Spinal cord (tissue), 10 donors: ENCODE measurements at places on chromosomes 2 and 18.
A peak's percentile ranks its signal among the peaks of the same experiment; 100 is the strongest.

GRCh38 chr18:51029378-51029693 is 677 bp upstream of the SMAD4 start:
- DNase-seq, result no peak

- DNase-seq, result no peak
Measured at GRCh38 chr2:117875786-117876185, 61.3 kb downstream of the DDX18 start.

DNA sequence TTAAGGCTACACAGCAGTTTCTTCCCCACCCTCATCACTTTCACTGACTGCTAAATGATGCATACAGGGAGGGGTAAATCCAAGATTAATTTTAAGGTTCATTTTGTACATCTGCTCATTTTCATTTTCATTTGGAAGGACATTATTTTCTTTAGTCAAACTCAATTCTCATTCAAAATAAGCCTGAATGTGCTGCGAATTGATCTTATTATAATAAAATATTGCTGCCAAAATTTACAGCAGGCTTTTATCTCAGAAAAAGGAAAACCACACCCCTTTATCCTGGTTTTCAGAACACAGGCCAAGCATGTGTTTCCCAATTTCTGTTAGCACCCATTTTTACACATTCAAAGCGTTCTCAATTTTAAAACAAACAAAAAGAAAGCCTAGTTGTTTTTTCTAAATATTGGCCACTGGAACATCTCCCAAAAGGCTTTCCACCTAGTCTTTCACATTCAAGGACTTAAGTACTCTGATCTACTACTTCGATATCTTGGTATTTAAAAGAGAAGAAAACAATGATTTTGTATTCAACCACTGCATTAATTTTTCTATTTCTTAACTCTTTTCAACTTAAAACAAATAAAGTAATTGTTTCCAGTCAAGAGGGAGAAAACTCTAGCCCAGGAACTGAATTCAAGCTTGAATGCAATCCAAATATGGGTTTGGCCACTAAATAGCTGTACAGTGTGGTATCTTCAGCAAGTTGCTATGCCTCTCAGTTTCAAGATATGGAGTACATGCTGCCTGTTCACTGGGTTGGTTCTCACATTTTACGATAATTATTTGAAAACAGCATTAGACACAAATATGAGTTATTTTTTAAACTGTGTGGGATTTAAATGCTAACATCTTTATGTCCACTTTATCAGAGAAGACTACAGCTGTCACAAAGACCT is 52.5 kb downstream of the CDH2 start:
- no peak for DNase-seq

- no peak for DNase-seq
Measured at GRCh38 chr2:188495969-188496431, 204.3 kb downstream of the GULP1 start.

DNA sequence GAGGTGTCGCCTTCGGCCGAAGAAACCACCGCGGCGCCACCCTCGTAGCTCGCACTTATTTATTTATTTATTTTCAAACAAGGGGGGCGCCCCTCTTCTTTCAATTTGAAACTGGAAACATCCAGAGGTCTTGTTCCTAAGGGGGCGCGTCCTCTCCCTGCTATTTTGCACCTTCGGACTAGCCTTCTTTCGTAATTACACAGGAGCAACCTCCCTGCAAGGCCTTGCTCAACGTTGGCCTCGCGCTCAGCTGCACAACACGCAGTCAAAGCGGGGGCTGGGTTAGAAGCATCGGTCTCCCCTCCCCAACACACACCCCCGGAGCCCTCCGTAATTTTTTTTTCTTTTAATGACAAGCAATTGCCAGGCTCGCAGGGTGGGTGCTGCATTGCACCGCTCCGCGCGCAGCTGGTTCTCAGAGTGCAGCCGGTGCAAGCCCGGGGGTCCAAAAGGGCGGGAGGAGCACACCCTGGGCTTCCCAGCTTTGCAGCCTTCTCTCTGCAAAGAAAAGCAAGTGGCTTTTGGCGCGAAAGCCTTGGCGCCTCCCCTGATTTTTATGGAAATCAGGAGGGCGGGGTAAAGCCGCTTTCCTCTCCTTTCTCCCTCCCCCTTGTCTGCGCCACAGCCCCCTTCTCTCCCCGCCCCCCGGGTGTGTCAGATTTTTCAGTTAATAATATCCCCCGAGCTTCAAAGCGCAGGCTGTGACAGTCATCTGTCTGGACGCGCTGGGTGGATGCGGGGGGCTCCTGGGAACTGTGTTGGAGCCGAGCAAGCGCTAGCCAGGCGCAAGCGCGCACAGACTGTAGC is at the start of gene MYCN:
MYCN (plus strand) TSS at position 697 of the 807 bp plus-strand sequence. CDS start 1,515 bp downstream, outside the sequence.
- peak; percentile 87 for DNase-seq

- no peak for DNase-seq
Measured at GRCh38 chr2:71510196-71510807, 56.9 kb downstream of the DYSF start.

DNA sequence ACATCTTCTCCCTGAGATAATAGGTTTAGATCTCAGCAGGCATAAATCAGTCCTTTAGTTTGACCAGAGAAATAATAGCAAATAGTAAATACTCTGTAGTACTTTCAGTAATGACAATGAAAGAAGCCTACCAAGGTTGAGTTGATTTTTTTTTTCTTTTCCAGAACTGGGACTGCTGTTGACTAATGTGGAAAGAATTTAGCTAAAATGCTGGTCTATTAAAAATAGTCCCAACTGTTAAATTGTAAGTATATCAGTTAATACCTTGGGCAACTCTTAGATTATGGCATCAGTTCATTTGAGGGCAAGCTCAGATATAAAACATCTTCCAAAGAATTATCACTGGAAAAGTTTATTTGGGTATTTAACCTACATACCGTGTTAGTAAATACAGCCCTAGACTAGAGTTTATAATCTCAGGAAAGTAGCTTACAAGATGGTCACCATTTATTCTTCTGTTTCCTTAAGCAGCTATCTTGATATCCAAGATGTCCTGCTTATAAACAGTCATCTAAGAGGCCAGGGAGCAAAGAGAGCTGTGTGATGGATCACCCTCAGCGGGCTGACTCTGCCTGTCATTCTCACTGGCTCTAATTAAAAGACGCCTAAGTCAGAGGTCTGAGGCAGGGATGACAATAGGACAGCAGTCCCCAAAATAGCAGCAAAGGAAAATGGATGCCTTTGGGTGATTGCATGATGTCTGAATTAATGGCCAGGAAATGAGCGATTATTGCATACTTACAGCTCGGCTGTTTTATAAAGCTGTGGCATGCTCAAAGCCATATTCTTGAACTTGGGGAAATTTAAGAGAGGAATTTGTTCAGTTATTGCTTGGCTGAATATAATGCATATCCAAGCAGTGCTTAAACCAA is 121.3 kb downstream of the MTX2 start:
- no peak for DNase-seq

DNA sequence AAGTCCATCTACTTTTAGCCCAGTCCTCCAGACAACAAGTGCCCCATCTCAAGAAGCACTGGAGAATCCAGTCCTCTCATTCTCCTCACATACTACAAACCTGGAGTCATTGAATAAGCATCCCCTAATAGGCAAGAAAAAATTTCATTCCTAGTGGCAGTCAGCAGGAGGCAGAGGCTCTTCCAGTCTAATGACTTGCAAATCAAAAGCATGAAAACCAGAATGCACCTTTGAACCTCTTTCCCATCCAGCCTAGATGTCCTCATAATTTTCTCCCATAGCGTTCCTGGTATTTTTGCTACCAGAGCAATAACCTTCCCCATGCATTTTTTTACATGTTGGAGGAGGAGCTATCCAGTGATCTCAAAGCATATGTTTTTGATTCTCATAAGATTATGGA is 252.6 kb downstream of the TTC32 start:
- no peak for DNase-seq

GRCh38 chr2:8477552-8478470 is 204.0 kb upstream of the ID2 start:
- no peak for DNase-seq

DNA sequence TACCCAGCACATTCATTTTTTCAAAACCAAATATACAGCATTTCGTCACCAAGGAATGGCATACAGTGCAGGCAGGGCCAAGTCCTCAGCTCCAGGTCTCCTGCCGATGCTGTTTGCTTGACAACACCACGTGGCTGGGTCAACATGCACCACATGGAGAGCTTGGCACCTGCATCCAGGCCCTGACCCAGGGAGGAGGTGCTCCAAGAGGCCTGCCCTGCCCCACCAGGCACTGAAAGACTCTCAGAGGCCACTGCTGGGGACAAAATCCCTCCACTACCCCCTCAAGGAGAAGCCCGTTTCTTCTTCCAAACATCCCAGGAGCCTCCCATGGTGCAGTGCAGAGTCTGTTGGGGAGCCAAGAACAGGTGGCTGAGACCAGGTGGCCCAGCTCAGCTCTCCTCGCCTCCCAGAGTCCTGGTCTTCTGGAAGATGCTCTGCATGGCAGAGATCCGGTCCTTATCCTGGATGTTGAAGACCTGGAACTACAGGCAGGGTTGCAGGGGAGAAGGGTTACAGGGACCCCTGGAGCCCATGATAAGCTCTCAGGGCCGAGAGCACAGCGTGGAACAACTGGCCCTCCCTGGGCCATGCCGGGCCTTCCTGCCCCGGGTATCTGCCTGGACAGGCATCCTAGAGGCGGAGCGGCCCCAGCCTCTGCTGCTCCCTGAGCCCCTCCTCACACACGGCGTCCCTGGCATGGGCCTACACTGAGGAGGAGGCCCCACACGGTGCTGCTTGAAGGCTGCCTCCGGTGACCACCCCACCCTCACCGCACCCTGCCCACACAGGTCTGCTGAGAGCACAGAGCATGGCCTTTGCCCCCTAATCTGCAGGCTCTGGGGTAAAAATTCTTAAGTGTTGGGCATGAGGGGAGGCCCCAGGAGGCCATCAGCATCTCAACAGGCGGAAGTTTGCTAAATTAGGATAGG is 9.0 kb downstream of the MAB21L4 start:
- no peak for DNase-seq

- DNase-seq, result peak; percentile 85
Measured at GRCh38 chr18:45024357-45025088, 343.8 kb downstream of the SETBP1 start.

DNA sequence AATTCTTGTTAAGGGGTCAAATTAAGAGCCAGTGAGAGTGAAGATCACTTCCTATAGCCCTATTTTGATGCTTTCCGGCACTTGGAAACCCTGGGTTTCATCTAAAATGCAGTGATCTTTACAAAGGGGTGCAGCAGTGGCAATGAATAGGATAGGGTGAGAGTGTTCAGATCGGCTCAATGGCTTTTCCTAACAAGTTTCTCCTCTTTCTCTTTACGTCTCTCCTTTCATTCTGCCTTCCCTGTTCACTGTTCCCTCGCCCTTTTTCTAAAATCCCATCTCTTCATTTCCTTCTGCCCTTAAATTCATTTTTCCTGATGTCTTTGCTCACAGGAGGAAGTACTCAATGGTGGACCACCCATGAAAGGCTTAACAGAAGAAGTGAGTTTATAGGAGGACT is 86.0 kb downstream of the CTIF start:
- DNase-seq, result no peak

DNA sequence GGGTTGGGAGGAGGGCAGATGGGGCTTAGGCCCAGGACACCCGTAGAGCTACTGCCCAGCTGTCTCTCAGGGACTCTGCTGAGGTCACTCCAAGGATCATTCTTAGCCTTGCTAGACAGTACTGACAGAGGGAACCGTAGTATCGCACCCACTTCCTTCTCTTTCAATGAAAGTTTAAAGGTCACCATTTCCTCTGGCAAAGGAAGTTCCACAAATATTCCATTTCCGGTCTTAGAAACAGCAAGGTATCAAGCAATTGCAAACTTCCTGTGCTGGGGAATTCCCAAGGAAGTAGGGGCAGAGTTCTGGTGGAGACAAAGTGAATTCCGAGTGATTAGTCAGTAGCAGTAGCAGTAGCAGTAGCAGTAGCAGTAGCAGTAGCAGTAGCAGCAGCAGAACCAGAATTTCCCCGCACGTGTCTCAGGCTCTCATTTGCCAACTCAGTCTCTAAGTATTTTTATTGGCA is 24.7 kb downstream of the IL1B start:
- no peak for DNase-seq

- no peak for DNase-seq
Measured at GRCh38 chr2:75751360-75751759, 40.6 kb upstream of the GCFC2 start.

- no peak for DNase-seq
Measured at GRCh38 chr18:77316008-77316407, 66.4 kb downstream of the GALR1 start.

DNA sequence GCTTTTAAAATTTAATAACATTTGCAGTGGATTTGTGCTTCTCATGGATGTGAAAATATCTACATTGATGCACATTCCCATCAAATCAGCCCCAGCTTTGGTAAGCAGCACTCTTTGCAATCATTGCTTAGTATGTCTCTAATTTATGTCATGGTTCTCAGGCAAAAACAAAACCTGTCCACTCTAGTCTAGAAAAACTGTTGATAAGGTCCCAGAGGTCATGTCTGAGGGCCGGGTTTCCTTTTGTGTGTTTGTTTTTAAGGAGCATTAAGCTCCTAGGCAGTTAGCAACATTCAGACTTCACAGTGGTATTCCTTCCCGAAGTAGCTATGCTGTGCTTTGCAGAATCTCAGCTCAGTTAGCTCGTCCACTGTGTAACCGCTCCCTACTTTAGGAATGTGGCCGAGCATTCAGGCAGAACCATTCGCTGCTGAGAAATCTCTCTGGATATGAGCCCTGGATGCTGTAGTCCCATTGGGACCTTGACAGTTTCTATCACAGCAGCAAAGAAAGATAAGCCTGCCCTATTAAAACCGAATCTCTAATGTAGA is 4.0 kb downstream of the DIPK1C start:
- peak; percentile 70 for DNase-seq

- DNase-seq, result no peak
Measured at GRCh38 chr18:26046419-26047077, 43.9 kb downstream of the SS18 start.

DNA sequence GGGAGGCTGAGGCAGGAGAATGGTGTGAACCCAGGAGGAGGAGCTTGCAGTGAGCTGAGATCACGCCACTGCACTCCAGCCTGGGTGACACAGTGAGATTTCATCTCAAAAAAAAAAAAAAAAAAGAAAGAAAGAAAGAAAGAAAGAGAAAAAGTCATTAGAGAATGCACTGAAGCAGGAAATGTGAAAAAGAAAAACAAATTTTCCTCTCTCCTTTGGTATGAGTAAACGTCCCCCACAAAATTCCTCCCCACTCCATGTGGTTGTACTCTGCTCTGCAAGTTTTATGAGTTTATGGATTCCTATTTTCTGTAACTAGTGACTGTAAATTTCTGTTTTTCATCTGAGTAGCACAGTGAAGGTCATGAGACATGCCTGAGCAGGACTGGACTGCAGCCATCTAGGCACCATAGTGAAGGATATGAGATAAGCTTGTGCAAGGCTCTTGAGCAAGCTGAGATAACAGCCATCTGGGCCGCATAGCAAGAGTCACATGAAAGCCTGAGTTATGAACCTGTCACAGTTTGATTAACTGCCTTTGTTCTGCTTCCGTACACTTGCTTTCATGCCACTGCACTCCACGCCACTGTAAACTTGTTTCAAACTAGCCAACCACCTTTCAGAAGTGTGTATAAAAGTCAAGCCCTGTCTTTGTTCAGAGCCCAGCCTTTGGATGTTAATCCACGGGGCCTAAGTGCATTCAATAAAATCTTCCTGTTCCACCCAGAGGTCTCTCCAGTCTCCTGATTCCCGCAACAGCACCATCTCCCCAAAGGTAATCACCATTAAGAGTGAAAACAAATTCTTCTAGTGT is 50.2 kb downstream of the SKA1 start:
- no peak for DNase-seq
